ENCODE measurements at places on chromosomes 11 and 22.
A peak's percentile ranks its signal among the peaks of the same experiment; 100 is the strongest.

GRCh38 chr11:96464700-96465307 lies 75.0 kb downstream of the JRKL start:
- no peak for DNase-seq
- peaks cover 3% of the 10 kb centered on the region for H3K4me1 ChIP-seq
- no peaks in the 10 kb centered on the region for H3K36me3 ChIP-seq

GRCh38 chr11:65016705-65017104 lies 2.7 kb downstream of the ARL2 start:
- H3K4me3 ChIP-seq: no peak overlapping the region
- H3K4me1 ChIP-seq: peaks cover 21% of the 10 kb centered on the region
- no peak overlapping the region for H3K27ac ChIP-seq
- DNase-seq: no peak
- no peaks in the 10 kb centered on the region for H3K27me3 ChIP-seq

DNA sequence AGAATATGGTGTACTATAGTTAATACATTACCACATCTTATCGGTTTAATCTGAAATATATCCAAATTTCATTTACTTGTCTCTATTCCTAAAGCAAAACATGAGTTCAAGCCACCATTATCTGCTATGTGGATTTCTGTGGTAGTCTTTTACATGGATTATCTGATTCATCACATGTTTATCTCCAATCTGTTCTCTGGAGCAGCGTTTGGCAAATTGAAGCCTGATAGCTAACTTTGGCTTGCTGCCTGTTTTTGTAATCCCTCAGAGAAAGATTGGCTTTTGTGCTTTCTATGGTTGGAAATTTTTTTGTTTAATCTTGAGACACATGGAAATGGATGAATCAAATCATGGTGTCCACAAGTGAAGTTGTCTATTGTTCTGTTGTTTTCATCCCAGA lies 274.3 kb downstream of the JRKL start:
- H3K4me3 ChIP-seq: no peak overlapping the region
- no peak for DNase-seq
- no peak overlapping the region for H3K27ac ChIP-seq

GRCh38 chr22:18968011-18968749 lies 32.1 kb upstream of the PRODH start:
- H3K4me1 ChIP-seq: peaks cover 4% of the 10 kb centered on the region
- no peak overlapping the region for H3K27ac ChIP-seq
- H3K4me3 ChIP-seq: no peak overlapping the region
- no peaks in the 10 kb centered on the region for H3K27me3 ChIP-seq

DNA sequence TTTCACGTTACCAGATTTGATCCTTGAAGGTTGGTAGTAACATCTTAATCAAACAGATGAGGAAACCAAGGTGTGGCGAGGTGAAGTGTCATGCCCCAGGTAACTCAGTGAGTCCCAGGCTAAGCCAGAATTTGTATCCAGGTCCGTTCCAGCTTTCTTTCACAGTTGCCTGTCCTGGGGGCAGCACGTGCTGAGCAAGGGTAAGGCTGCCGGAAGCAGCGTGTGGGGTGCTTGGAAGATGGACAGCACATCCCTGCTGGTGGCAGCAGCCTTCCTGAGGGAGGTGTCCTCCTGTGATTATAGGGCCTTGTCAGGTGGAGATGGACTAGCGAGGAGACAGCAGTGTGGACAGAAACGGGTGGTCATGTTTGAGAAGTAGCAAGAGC lies 50.9 kb downstream of the TRIOBP start:
- peak overlapping the region; percentile 95 for H3K4me3 ChIP-seq
- H3K4me1 ChIP-seq: peaks cover 39% of the 10 kb centered on the region
- no peak for DNase-seq
- no peak overlapping the region for H3K27ac ChIP-seq

- no peaks in the 10 kb centered on the region for H3K4me1 ChIP-seq
- DNase-seq: no peak
- H3K36me3 ChIP-seq: peaks cover 6% of the 10 kb centered on the region
- no peak overlapping the region for H3K4me3 ChIP-seq
- H3K27ac ChIP-seq: no peak overlapping the region
These were observed 116.8 kb downstream of the WNT7B start for GRCh38 chr22:45860201-45860600.

- H3K4me1 ChIP-seq: peaks cover 5% of the 10 kb centered on the region
- H3K27ac ChIP-seq: no peak overlapping the region
- DNase-seq: no peak
These were observed 41.1 kb downstream of the RBFOX2 start for GRCh38 chr22:35987487-35987886.

- H3K4me3 ChIP-seq: no peak overlapping the region
- H3K27me3 ChIP-seq: no peaks in the 10 kb centered on the region
- no peak overlapping the region for H3K27ac ChIP-seq
- no peaks in the 10 kb centered on the region for H3K36me3 ChIP-seq
These were observed 242.0 kb downstream of the ETS1 start for GRCh38 chr11:128345316-128345715.

GRCh38 chr11:110318638-110319404 lies 22.4 kb upstream of the RDX start:
- H3K36me3 ChIP-seq: no peaks in the 10 kb centered on the region
- H3K27ac ChIP-seq: no peak overlapping the region
- H3K4me1 ChIP-seq: no peaks in the 10 kb centered on the region
- H3K27me3 ChIP-seq: no peaks in the 10 kb centered on the region

GRCh38 chr11:1786466-1786865 lies 22.7 kb upstream of the CTSD start:
- H3K36me3 ChIP-seq: no peaks in the 10 kb centered on the region
- no peaks in the 10 kb centered on the region for H3K27me3 ChIP-seq
- no peak overlapping the region for H3K27ac ChIP-seq
- H3K4me3 ChIP-seq: no peak overlapping the region

DNA sequence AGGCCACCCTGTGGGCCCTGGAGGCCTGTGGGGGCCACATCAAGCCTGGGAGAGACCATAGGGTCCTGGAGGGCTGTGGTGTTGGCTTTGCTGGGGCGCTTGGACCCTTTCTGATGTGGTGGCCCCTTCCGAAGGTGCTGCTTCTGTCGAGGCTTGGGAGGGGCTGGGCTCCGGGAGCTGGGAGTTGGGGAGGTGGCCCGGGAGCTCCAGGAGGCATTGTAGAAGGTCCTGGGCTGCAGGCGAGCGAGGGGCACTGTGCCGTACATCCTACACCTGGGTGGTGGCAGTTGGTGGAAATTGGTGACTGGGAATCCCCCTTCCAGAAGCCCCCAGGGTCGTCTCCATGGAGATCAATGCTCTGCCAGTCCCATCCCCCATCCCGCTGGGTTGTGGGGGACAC lies 2.6 kb downstream of the PLA2G3 start:
- H3K27me3 ChIP-seq: peaks cover 3% of the 10 kb centered on the region
- H3K4me3 ChIP-seq: no peak overlapping the region
- H3K4me1 ChIP-seq: peaks cover 15% of the 10 kb centered on the region
- H3K36me3 ChIP-seq: no peaks in the 10 kb centered on the region

GRCh38 chr11:12715941-12716340 lies 41.7 kb downstream of the TEAD1 start:
- H3K27me3 ChIP-seq: no peaks in the 10 kb centered on the region
- H3K4me3 ChIP-seq: no peak overlapping the region
- H3K4me1 ChIP-seq: no peaks in the 10 kb centered on the region
- no peak for DNase-seq
- H3K27ac ChIP-seq: no peak overlapping the region

GRCh38 chr11:28417601-28418323 lies 309.6 kb downstream of the METTL15 start:
- no peaks in the 10 kb centered on the region for H3K36me3 ChIP-seq
- DNase-seq: no peak
- H3K4me3 ChIP-seq: no peak overlapping the region
- H3K4me1 ChIP-seq: no peaks in the 10 kb centered on the region
- no peaks in the 10 kb centered on the region for H3K27me3 ChIP-seq

- H3K27me3 ChIP-seq: no peaks in the 10 kb centered on the region
- no peak overlapping the region for H3K27ac ChIP-seq
- no peak overlapping the region for H3K4me3 ChIP-seq
- no peak for DNase-seq
These were observed 8.1 kb downstream of the APIP start for GRCh38 chr11:34907934-34908593.

- H3K4me3 ChIP-seq: no peak overlapping the region
- no peaks in the 10 kb centered on the region for H3K4me1 ChIP-seq
- no peaks in the 10 kb centered on the region for H3K36me3 ChIP-seq
- DNase-seq: no peak
- H3K27me3 ChIP-seq: no peaks in the 10 kb centered on the region
These were observed 851.8 kb downstream of the BRD1 start for GRCh38 chr22:48975886-48976285.

- H3K27ac ChIP-seq: no peak overlapping the region
- H3K4me1 ChIP-seq: no peaks in the 10 kb centered on the region
- H3K36me3 ChIP-seq: no peaks in the 10 kb centered on the region
These were observed 15.0 kb downstream of the VWCE start for GRCh38 chr11:61279934-61280659.

- no peak overlapping the region for H3K4me3 ChIP-seq
- H3K36me3 ChIP-seq: no peaks in the 10 kb centered on the region
- no peak overlapping the region for H3K27ac ChIP-seq
- H3K4me1 ChIP-seq: no peaks in the 10 kb centered on the region
- DNase-seq: no peak
These were observed 182.0 kb downstream of the CWF19L2 start for GRCh38 chr11:107275632-107276031.

- H3K4me1 ChIP-seq: peaks cover 30% of the 10 kb centered on the region
- H3K27ac ChIP-seq: no peak overlapping the region
- H3K4me3 ChIP-seq: no peak overlapping the region
- no peak for DNase-seq
These were observed 7.3 kb downstream of the ADORA2A start for GRCh38 chr22:24434471-24435322.

DNA sequence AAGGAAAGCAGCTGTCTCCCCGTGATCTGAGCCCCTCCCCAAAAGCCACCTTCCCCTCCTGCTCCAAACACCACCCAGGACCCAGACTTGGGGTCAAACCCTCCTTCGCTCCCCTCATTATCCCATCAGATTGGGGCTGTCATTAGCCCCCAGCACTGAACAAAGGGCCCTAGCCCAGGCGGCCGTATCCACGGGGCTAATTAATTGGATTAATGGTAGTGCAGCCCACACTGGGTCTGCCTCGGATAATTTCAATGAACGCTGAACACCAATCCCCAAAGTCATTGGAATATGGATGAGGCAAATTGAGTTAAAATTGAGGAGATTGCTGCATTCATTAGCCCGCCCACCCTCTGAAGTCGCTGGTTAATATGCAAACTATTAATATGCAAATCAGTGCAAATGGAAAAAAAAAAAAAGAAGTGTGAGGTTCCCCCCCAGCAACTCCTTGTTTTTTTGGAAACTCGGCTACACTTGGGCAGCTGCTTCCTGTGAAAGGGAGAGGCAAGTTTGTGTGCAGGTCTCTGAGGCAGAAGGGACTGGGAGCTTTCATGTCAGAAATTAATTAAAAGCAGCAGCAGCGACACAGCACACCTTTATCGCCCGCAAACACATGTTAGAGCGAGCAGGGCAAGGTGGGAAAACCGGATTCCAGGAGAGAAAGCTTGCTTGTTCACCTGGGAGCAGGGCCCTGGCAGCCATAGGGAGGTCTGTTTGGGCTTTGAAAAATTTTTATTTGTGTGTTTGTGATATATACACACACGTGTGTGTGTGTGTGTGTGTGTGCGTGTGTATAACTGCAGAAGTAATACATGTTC lies 517.8 kb downstream of the MIAT start:
- H3K4me1 ChIP-seq: peaks cover under 1% of the 10 kb centered on the region
- H3K4me3 ChIP-seq: no peak overlapping the region
- no peaks in the 10 kb centered on the region for H3K27me3 ChIP-seq
- no peaks in the 10 kb centered on the region for H3K36me3 ChIP-seq

DNA sequence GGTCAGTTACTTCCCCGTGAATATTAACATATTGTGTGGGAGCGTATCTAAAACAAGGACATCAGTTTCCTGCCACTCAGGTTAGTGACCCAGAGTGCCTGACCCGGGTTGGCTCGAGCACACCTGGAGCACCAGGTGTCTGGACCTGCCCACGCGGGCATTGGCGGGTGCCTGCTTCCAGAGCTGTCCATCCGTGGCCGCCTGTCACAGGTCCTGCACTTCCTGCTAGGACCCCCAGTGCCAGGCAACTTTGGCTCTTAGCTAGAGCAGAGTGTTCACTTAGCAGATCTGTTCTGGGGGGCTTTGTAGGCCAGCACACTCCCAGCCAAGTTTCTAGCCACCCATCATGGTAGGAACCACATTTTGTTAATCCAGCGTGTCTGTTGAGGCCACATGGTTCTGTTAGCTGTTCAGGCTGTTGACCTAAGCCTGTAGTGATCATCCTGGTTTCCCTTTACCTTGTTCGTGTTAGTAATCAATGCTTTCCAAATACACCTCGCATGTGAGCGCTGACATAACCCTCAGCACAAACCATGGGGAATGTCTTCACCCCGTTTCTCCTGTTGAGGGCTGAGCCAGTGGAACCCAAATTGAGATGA lies 29.5 kb downstream of the MOV10L1 start:
- H3K36me3 ChIP-seq: no peaks in the 10 kb centered on the region
- H3K27ac ChIP-seq: peak overlapping the region; percentile 51
- H3K4me3 ChIP-seq: no peak overlapping the region
- H3K4me1 ChIP-seq: peaks cover 4% of the 10 kb centered on the region

GRCh38 chr22:30161051-30161469 lies 80.8 kb downstream of the HORMAD2 start:
- H3K27me3 ChIP-seq: no peaks in the 10 kb centered on the region
- H3K4me1 ChIP-seq: no peaks in the 10 kb centered on the region
- H3K36me3 ChIP-seq: no peaks in the 10 kb centered on the region

DNA sequence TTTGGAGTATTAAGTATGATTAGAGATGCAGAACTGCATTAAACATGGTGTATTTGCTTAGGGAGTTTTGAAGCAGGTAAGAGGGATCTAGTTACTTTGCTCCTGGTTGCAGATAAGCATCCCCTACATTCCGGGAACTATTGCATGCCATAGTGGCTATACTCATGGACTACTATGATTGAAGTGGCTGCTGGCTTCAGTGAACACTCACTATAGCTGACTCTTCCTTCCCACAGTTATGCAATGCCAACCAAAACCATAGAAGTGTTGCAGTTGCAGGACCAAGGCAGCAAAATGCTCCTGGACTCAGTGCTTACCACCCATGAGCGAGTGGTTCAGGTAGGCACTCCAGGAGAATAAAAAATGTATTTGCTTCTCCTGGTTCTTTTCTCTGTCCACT lies 17.0 kb downstream of the COA4 start:
- no peak overlapping the region for H3K4me3 ChIP-seq
- no peak overlapping the region for H3K27ac ChIP-seq
- no peaks in the 10 kb centered on the region for H3K27me3 ChIP-seq
- H3K36me3 ChIP-seq: peaks cover 25% of the 10 kb centered on the region
- no peaks in the 10 kb centered on the region for H3K4me1 ChIP-seq

GRCh38 chr22:40204321-40205116 lies 26.8 kb downstream of the TNRC6B start:
- peak overlapping the region; percentile 26 for H3K4me3 ChIP-seq
- H3K36me3 ChIP-seq: no peaks in the 10 kb centered on the region
- DNase-seq: no peak

- no peak overlapping the region for H3K4me3 ChIP-seq
- H3K27me3 ChIP-seq: no peaks in the 10 kb centered on the region
- DNase-seq: no peak
- no peak overlapping the region for H3K27ac ChIP-seq
- H3K4me1 ChIP-seq: peaks cover under 1% of the 10 kb centered on the region
- no peaks in the 10 kb centered on the region for H3K36me3 ChIP-seq
These were observed 17.9 kb downstream of the KCNE3 start for GRCh38 chr11:74449369-74449931.
